ENCODE measurements at places on chromosomes 1 and 21.
A peak's percentile ranks its signal among the peaks of the same experiment; 100 is the strongest.

- DNase-seq: no peak
Measured at GRCh38 chr1:202143768-202144401, 652 bp downstream of the ARL8A start.

- no peak for DNase-seq
Measured at GRCh38 chr1:66374148-66374547, 159.8 kb upstream of the SGIP1 start.

GRCh38 chr1:231990388-231990787 is 363.8 kb downstream of the DISC1 start:
- no peak for DNase-seq

DNA sequence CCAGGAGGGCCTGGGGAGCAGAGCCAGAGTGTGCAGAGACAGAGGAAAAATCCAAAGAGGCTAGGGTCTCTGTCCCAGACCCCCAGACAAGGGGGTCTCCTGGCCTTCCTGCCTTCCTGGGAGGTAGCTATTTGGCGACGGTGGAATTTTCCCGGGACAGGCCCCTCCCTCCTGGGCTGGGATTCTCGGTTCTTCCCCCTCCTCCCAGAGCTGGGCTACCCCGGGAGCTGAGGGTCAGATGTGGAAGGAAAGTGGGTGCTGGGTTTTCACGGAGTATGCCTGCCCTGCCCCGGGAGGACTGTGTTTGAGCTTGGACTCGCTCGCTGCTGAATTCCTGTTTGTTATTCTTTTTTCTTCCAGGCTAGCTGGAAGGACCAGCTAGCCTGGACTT is 759 bp downstream of the AMPD2 start:
- peak; percentile 75 for DNase-seq

DNA sequence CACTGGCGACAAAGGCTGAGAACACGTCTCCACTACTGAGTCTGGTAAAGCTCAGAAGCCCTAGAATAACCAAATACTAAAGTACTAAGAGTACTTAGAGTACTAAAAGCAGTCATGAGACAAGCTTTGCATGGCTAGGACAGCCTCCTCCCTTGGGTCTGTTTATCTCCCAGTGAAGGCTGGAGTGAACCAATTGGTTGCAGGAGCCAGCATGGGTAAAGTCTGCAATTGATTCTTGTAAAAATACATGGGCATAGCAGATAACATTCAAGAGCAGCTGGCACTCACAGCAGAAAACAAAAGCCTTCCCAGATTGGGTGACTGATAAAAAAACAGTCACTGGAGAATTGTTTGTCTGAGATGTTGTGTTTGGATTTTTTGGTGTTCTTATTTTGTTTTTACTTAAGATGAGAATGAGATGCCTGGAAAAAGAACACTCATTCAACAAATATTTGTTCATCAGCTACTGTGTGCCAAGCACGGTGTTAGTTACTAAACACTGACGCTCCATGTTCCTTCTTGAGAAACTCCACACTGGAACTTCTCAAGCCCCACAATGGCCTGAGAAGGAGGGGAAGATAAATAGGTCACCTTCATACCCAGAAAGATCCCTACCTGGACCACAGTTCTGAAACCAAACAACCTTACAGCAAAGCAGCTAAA is 3.7 kb downstream of the IRF6 start:
- peak; percentile 50 for DNase-seq

DNA sequence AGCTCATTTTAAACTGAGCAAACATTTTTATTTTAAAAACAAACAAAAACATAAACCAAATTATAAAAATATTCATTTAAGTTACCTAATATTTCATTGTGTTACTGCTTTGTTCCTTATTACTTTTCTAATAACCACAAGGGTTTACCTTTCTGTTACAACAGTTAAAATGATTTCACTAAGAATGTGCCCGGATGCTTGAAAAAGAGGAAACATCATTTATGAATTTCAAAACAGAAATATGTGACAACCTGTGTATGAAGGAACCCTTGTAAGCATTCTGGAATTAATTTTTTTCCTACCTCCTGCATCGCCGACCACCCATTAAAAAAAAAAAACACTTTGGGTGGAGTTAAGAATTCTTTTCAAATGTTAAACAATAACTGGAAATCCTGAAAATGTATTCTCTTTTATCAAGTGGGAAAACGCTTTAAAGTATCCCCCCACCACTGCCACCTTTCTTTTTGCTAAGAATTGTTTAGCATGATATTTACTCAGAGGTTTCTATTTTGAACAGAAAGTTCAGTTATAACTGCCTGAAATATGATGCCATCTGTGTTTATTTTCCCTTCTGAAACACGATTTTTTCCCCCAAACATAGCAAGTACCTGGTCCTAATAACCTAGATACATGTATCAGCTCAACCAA is 9.1 kb downstream of the CYYR1 start:
- DNase-seq: no peak

- no peak for DNase-seq
Measured at GRCh38 chr1:201356701-201357100, 20.8 kb downstream of the TNNT2 start.

Data from tibial artery (tissue), 4 donors.